ENCODE measurements at places on chromosomes 2 and 18.

- no peak for DNase-seq
Observed at GRCh38 chr2:190791976-190792575, 88.5 kb upstream of the GLS start.

DNA sequence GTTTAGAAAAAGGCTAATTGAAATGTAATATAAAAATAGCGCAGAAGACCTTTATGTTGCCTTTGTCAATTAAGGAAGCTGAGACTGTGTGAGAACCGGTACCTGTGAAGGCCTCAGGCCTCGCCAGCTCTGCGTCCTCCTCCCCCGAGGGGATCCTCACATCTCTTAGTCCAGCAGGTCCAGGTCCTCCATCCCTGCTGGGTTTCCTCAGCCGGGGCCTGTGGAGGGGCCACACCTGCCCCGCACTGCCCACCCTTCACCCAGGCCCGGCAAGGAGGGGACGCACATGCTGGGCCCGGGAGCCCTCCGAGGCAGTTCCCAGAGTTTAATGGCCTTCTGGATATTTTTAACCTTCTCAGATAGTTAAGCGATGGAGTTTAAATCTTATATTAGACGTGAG is 3.5 kb downstream of the KCNG2 start:
- no peak for DNase-seq

- no peak for DNase-seq
Observed at GRCh38 chr2:241308267-241308666, 7.2 kb downstream of the HDLBP start.

- no peak for DNase-seq
Observed at GRCh38 chr2:113211226-113212105, 37.7 kb downstream of the PSD4 start.

DNA sequence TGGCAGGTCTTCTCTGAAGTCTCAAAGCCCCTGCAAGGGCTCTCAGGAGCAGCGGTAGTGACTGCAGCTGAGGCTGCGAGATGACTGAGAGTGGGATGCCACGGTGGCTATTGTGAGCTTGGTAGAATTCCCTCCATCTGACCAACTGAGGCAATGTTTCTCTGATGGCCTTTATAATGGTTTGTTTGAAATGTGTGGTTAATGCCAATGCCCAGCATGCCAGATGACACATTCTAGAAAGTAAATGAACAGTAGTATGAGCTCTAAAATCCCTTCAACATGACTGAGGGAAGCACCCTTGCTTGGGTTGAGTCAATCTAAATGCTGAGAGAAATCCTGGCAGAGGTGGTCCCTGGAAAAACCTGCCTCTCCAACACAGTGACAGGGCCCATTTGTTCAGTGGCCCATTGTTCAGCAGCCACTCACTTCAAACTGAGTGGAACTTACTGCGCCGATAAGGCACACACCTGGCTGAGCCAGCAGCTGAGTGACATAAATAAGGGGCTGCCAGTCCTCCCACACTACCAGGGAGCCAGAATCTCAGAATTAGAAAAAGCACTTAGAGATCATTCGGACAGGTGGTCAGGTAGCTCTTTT is 31.7 kb downstream of the SULT1C2 start:
- no peak for DNase-seq

- no peak for DNase-seq
Observed at GRCh38 chr2:215699700-215700538, 264.1 kb upstream of the FN1 start.

GRCh38 chr2:37895140-37895539 is 29.9 kb upstream of the RMDN2 start:
- no peak for DNase-seq

DNA sequence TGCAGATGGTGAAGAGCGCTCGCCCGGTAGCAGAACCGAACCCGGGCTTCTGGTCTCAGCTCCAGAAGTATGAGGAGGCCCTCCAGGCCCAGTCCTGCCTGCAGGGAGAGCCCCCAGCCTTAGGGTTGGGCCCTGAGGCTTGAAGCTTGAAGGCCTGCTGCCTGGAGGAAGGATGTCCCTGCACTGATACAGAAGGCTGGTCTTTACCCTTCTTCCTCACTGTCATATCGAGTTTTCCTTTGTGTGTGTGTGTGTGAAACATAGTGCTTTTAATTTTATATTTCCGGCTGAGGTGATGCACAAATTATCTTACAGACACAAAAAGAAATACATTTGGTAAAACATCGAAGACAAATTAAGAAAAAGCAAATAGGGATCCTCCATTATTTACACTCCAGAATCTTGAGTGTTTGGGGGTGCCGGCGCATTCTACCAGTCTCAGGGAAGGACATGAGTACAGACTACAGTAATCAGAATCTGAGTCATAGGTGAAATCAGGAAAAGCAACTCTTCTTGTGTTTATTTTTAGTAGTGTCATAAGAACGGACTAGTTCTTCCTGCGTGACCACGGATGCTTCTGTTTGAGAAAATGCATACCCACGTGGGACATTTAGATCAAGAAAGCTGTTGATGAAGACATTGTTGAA is 1.3 kb downstream of the DUSP28 start:
- peak; percentile 31 for DNase-seq

GRCh38 chr2:157835425-157835824 is 40.7 kb downstream of the ACVR1 start:
- no peak for DNase-seq

DNA sequence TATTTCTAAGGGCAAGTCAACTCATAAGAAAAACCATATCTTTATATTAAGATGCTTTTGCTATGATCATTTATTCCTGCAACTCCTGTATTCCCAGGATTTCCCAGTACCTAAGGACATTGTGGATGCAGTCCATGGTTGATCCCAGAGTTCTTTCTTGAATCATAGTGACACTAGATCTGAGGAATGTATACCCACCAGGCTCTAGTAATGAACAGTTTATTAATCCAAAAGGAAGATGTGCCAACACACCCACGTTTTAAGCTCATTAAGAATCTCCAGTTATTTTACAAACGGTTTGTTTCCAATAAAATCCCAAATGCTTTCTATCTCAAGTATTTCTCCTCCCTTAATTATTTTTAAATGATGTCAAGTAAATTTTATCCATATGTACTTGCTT is 210.8 kb upstream of the ZEB2 start:
- no peak for DNase-seq

GRCh38 chr2:170202437-170202836 is 24.5 kb downstream of the MYO3B start:
- DNase-seq, result no peak

DNA sequence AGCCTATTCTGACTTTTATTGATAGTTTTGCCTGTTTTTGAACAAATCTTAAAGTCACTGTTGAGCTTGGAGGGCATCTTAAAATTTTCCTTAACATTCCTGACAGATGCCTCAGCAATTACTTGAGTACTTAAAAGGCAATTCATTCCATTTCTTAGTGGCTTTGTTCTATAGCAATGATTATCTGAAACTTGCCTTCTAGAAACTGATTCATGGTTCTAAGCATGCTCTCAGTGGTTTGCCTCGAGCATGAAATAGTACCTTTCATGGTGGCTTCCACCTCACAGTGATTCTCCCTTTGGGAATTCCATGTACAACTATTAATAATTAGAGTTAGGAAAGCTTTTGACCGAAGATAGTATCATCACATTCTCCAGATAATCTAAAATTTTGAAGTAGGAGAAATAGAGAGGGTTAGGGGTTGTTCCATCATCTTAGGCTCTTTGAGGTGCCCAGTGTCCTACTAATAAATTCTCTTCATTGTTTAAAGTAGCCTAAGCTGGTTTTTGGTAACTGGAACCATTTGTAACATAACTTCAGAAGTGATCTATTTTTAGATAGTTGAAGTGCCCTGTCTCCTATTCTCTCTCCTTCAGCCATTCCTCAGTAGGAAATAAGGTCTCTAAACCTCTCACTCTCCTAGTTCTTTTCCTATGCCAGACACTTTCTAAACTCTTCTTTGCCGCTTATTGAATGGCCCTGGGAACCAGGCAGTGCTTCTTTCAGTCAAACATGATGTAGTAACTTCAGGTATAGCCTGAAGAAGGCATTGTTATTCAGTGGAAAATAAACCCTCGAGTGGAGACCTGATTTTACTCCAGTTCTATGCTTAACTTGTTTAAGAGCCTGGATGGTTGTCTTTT is 156.1 kb downstream of the HAUS1 start:
- DNase-seq, result no peak

GRCh38 chr2:145715601-145716000 is 1195.7 kb upstream of the ZEB2 start:
- DNase-seq, result no peak

- DNase-seq, result no peak
Observed at GRCh38 chr2:240369801-240370585, 65.5 kb upstream of the GPC1 start.

DNA sequence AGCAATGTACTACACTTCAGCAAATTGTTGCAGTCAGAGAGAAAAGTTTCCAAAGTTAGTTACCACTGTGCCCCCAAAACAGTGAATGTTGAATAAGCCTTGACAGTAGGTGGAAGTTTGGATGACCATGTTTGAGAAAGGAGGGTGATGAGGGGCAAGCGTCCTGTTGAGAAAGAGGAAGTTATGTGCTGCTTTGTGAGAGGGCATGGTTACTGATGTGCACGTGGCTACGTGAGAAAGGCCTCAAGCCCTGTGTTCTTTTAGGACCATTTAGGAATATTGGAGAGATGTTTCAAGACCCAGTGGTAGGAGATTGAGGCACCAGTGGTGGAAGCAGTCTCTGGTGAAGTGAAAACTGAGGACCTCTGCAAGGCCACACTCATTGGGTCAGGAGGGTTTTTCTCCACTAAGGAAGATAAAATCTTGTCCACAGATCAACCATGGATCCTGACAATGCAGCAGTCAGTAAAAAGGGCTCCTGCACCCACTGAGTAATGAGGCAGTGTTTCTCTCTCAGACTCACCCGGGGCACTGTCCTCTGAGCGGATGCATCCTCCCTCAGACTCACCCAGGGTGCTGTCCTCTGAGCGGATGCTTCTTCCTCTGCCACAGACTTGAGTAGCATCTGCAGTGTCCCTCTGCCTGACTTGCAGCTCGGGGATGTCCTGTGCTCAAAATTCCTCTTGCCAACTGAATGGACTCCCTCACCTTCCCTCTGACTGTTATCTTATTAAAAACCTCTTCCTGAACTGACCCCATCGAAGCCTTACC is 34.7 kb upstream of the ACTR3 start:
- DNase-seq, result no peak

GRCh38 chr18:46488471-46489213 is 168.4 kb downstream of the LOXHD1 start:
- DNase-seq, result no peak

DNA sequence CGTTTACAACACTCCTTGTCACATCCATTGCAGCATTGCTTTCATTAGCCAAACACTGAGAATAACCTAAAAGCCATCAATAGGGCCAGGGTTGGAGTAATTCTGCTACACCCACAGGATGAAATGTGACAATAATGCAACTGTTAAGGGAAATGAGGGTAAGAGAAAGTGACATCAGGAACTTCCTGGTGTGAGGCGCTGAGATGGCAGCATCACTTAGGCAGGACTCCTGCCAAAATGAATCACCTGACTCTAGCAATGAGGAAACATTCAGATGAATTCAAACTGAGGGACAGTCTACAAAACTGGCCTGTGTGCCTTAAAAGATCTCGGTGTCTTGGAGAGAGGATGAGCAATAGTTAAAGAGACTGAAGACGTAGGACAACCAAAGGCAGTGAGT is 115.6 kb upstream of the AGAP1 start:
- DNase-seq, result no peak

DNA sequence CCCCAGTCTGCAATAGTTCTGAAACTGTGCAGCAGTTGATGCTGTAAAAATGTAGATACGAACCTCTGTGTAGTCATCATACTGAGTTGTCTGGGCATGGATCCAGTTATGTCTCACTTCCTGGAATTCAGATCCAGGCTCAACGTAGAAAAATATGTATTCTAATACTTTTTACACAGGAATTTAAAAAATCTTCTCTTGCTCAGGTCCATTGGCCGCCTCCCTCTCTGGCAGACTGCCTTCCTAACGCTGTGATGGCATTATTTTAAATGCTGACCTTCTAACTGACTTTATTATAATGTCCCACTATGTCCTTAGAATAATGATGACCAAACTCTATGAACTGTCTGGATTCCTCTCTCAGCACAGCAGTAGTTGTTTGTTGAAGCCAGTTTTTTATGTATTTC is 119.6 kb downstream of the FEZ2 start:
- DNase-seq, result no peak

DNA sequence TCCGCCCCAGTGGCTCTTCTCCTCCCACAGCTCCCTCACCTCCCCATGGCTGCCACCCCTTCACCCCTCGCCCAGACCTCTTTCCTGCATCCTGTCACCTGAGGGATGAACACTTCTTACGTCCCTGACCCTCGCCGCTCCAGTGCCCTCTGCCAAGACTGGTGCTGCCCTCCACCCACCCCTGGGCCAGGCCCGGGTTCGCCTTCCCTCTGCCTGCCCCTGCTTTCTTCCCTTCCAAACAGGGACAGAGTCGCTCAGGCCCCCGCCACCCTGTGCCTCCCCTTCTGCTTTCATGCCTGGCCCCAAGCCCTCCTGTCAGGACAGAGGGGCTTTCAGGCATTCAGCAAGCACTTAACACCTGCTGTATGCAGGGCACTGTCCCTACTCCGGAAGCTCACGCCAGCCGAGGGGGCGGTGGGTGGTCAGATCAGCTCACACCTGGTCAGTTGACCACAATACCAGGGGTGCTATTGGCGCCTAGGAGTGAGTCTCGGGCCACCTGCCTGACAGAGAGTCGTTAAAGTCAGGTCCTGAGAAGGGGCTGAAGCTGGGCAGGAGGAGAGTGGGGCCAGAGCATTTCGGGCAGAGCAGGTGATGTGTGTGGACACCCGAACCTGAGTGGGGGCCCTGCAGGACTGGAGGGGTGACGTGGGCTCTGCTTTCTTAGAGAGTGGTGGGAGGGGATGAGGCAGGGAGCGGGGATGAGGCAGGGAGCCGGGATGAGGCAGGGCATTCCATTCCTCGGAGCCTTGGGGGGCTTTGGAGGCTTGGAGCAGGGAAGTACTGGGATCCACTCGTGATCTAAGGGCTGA is 26.0 kb upstream of the HPCAL1 start:
- peak; percentile 25 for DNase-seq

- no peak for DNase-seq
Observed at GRCh38 chr2:69577467-69578197, 65.9 kb downstream of the AAK1 start.

DNA sequence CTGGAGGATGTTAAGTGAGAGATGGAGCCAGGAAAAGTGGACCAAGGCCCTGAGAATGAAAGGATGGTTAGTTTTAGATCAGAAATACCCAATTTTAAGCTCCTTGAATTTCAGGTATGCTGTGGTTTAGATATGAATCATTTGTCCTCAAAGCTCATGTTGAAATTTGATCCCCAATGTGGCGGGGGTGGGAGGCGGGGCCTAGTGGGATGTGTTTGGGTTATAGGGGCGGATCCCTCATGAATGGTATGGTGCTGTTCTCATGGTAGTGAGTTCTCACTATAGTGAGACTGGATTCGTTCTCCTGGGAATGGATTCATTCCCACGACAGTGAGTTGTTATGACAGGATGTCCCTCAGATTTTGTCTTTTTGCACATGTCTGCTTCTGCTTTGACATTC is 11.4 kb downstream of the MYO5B start:
- no peak for DNase-seq
